ENCODE measurements at places on chromosomes 12 and 14.

- DNase-seq = no peak
Observed at GRCh38 chr14:86420131-86420530, 890.2 kb downstream of the FLRT2 start.

DNA sequence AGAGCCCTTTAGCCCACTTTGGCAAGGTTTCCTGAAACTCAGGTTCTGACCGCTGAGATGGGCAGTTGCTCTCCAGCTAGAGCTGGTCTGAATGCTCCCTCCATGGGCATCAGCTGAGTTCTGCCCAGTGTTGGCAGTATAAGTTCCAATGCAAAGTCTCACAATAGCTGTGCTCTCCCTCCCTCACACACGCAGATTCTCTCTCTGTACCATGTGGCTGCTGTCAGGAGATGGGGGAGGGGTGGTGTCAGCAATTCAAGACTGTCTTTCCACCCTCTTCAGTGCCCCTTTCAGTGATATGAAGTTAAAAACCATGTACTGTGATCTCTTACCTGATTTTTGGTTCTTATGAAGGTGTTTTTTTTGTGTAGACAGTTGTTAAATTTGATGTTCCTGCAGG is 164.3 kb upstream of the PLEKHA5 start:
- DNase-seq = no peak

DNA sequence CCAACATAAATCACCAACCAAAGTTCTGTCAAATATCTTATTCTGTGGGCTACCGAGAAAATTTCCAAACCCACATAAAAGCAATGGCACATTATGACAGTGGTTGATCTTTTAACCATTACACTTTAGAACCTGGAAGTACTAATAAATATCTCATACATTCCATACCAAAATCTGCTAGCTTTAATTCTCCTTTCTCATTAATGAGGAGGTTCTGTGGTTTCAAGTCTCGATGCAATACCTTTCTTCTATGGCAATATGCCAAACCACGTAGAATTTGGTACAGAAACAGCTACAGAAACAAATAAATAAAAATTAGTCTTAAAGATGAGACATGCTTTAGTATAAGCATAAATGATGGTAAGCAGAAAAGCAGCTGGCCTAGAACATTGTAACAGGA is 100.7 kb downstream of the ELK3 start:
- DNase-seq = no peak

GRCh38 chr12:100171248-100171647 is 28.6 kb upstream of the BLTP3B start:
- no peak for DNase-seq

- DNase-seq = no peak
Observed at GRCh38 chr14:54768501-54769129, 134.0 kb downstream of the GCH1 start.

- DNase-seq = no peak
Observed at GRCh38 chr14:68308726-68309520, 483.9 kb downstream of the ZFP36L1 start.

- no peak for DNase-seq
Observed at GRCh38 chr12:124392667-124393413, 97.9 kb downstream of the RFLNA start.

- DNase-seq = peak; percentile 9
Observed at GRCh38 chr12:91774434-91774921, 371.2 kb downstream of the BTG1 start.

DNA sequence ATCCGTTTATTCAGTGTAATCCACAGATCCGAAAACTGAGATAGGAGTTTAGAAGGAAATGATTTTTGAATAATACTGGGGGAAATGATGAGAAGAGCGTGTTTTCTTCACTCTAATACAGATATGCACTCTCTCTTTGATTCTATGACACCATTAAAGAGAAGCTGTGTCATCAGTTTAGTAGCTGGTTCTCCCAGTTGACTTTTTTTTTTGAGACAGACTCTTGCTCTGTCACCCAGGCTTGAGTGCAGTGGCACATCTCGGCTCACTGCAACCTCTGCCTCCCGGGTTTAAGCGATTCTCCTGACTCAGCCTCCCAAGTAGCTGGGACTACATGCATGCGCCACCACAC is 48.4 kb upstream of the EML1 start:
- DNase-seq = no peak
